ENCODE measurements at places on chromosomes 1 and 21.

- DNase-seq: no peak
These were observed 11.8 kb upstream of the OTUD7B start for GRCh38 chr1:150022357-150022756.

DNA sequence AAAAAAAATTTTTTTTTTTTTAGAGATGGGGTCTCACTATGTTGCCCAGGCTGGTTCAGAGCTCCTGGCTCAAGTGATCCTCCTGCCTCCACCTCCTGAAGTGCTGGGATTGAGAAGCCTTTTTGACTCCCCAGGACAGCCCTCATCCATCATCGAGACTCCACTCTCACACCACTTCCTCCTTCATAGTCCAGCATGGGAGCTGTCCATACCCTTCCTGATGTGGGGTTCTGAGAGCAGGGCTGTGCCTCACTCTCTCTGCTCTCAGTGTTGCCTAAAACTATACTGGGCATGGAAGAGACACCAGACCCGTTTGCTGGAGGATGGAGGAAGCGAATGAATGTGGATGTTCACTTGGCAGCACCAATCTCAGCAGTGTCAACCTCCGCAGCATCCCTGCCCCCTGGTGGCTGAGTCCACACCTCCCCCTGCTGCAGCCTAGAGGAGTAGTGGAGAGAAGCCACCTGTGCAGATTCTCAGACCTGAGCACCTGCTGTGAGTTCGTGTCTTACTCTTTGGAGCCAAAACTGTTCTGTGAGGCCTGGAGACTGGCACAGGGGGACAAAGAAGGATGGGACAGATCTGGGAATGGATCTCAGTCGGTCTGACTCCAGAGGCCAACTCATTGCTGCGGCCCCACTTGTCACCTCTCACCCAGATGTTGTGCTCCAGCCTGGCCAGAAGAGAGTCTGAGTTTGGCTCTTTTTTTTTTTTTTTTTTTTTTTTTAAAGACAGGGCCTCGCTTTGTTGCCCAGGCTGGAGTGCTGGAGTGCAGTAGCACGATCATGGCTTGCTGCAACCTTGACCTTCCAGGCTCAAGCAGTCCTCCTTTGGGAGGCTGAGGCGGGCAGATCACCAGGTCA is 17.7 kb downstream of the TINAGL1 start:
- DNase-seq: peak; percentile 83

DNA sequence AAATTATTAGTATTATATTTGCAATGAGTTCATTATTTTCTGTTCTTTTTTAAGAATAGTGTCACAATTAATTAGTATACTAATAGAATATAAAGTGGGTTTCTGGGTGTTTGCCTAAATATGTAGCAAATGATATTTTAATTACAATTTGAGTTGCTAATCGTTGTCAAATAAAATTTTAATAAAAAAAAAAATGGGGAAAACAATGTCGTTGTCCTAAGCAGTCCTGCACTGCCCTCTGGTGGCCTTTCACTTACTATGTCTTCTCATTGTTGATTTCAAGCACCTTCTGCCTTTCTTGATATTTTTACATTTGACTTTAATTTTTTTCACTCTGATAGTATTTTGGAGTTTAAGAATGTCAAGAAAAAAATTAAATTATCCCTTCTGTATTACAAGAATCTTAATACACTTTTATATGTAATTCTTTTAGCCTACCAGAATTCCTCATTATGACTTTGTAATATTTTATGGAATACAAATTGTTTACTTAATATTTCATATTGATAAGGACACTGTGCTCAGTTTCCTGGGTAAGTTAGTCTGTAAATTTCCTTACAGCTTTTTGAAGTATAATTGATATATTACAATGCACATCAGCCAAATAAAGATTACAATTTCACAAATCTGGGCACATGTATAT is 104.5 kb upstream of the FMN2 start:
- peak; percentile 6 for DNase-seq

- no peak for DNase-seq
These were observed 360.7 kb downstream of the BRINP3 start for GRCh38 chr1:190116921-190117320.

- DNase-seq: no peak
These were observed 30.4 kb downstream of the TMEM63A start for GRCh38 chr1:225851805-225852204.

- no peak for DNase-seq
These were observed 38.5 kb upstream of the PGBD5 start for GRCh38 chr1:230464671-230465070.

- DNase-seq: no peak
These were observed 46.5 kb downstream of the HLX start for GRCh38 chr1:220925707-220926106.

DNA sequence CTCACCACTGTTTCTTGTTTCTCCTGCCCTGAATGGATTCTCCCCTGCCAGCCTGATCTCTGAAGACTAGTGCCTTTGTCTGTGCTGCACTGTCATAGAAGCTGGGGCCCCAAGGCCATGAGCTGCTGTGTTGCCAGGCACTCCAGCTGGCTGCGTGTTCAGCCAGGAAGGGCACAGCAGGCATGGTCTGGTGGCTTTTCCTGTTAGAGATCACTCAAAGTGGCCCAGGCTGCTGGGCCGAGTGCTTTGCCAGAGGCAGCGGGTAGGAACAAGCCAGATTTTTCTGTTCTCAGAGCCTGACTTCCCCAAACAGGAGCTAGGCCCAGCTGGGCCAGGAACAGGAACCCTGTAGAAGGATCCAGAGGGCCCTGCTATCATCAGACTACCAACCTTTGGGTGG is 5.2 kb downstream of the ADPRS start:
- DNase-seq: no peak

- DNase-seq: no peak
These were observed 60.6 kb upstream of the LAMC2 start for GRCh38 chr1:183125279-183125999.

DNA sequence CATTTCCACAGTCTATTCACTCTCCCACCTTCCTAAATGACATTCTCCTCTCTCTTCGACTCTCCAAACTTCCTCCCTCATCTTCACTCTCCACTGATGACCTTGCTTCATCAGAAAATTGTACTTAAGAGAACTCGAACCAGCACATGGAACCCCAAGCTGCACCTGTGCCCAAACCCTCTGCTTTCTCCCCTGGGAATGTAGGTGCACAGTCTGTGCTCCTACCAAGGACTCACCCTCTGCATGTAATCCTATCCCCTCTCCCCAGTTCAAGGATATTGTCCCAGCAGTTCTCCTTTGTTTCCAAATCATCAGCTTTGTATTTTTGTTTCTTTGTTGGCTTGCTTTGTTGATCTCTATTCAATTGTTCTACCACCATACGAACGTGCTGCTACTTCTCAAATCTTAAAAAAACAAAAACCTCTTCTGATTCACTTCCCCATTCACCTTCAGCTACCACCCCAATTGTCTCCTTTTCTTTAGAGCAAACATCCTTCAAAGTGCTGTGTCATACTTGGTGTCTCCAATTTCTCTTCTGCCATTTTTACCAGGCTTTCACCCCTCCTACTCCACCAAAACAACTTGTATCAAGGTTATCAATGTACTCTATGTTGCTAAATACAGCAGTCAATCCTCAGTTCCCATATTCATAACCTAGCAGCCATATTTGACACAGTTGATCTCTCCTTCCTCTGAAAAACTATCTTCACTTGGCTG is 26.8 kb downstream of the RAB3B start:
- DNase-seq: no peak

DNA sequence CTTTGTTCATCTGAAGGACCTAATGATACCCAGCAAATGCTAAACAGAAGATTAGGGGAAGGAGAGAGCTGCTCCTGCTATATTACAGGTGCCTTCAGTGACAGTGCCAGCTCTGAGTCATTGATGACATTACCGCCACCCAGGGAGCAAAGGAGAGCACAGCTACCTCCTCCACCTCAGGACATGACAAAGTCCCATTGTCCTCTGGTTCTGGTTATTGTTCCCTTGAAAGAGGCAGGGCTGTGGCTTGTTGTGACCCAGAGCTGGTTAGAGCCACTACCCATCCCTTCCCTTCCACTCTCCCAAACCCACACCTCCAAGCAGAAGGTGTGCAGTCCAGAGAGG is 363.5 kb upstream of the DUSP10 start:
- DNase-seq: no peak

- DNase-seq: peak; percentile 43
These were observed 920 bp downstream of the MTHFR start for GRCh38 chr1:11804666-11805421.

- no peak for DNase-seq
These were observed 29.2 kb upstream of the HHAT start for GRCh38 chr1:210299501-210299900.

GRCh38 chr1:86741947-86742572 is 37.7 kb downstream of the SH3GLB1 start:
- peak; percentile 51 for DNase-seq

DNA sequence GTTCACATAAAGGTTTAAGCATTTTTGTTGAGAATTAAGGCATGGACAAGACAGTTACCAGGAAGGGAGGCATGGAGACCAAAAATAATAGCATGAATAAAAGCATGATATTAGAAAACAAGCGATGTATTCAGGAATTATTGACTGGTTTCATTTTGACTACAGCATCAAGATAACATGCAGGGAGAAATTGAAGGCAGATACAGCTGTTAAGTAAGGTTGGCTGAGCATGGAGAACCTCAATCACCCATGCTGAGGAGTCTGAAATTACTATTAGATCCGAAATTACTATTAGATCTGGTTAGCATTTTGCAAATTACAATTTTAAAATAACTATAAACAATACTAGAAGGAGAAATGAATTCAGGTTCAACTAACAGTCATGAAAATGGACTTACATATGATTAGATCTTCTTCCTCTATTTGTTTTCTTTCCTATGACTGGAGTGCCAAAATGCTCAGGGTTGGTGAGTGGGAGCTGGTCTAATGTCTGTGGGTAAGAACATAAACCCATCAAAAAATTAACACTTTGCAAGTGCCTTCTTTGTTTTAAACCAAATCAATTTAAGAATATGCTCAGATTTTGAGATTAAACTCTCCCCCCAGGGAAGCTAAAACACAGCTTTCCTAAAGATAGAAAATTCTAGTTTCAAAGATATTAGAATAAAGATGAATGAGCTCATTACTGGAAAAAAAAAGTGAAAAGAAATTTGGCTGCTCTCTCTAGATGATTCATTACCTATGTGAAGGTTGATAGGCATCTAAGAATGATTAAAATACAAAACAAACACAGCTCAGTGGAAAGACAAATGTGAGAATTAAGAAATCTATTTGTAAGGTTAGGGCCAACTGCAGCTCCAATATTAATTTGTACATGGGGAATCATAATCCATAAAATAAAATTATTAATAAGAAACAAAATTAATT is 81.7 kb downstream of the ARID4B start:
- DNase-seq: no peak

DNA sequence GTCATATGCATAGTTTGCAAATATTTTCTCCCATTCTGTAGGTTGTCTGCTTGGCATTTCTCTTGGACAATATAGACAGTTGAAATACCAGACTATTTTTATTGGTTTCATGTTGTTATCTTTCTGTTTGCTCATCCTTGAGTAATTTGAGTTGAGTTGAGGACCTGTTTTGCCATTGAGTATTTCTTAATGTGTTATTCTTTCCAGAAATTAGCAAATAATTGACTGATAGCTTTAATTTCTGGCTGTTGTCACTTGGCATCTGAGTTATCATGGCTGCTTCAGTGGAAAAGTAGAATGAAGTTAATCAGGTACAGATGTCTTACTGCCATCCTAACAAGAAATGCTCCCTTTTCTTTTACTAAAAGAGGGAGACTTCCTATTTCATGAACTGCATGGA is 264.8 kb upstream of the DUSP10 start:
- DNase-seq: no peak

GRCh38 chr1:233031521-233031920 is 81.1 kb downstream of the NTPCR start:
- no peak for DNase-seq

DNA sequence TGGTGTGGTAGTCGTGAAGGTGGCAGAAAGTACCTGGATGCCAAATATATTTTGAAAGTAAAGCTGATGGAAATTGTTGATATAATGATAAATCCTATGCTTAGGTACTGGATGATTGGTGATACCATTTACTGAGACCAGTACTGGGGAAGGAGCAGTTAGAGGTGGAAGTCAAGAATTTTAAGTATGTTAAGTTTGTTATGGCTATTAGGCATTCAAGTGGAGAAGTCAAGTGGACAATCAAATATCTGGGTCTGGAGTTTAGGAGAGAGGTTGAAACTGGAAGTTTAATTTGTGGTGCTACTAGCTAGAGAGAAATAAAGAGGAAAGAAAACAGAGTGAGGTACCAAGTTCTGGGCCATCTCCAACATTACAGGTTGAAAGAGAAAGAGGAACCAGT is 89.1 kb downstream of the ATF6 start:
- DNase-seq: no peak

GRCh38 chr1:202245391-202245790 is 51.8 kb downstream of the LGR6 start:
- DNase-seq: no peak

DNA sequence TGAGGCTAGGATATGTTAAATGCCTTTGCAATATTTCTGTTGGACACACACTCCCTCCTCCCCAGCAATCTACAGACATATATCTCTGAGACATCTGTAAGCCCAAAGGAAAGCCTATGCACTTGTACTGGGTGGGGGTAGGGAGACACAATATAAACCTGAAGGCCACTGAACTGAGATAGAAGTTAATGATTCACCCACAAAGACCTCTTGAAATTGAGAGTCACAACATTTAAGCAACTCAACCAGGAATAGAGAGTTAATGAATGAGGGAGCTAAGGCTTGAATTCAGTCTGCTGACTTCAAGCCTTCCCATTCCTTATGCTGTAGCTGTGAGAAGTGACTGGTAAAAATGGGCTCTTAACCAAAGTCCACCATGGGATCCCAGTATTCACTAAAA is 5.0 kb downstream of the OR10J1 start:
- DNase-seq: no peak

DNA sequence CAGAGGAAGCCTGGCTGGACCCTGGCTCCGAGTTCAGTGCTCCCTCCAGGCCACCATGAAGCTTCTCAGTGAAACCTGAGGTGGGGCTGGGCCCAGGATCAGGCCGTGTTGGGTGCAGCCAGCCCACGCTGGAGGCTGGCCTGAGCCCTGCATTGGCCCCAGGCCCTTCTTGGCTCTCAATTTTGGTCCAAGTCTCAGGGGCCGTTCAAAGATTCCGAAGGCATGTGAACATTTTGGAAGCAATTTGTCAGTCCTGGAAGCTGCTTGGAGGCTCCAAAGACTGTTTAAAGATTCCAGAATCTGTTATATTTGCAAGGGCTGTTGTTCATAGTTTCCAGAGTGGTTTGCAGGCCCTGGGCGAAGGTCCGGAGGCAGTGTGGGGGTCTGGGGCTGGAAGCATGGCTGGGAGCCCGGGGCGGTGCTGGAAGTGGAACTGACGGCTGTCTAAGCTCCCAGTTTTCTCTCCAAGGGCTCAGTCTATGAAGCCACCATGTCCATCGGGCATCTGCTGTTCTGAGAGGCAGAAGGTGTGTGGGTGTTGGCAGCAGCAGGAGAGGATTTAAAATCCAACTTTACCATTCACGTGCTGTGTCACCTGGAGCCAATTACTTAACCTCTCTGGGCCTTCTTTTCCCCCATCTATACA is 104.9 kb downstream of the EPHB2 start:
- no peak for DNase-seq

- DNase-seq: no peak
These were observed 9.4 kb downstream of the PROX1 start for GRCh38 chr1:213997038-213997771.

- no peak for DNase-seq
These were observed 1.6 kb downstream of the SH3D21 start for GRCh38 chr1:36307601-36308330.

Measured in A673 (cell line).